ENCODE measurements at places on chromosomes 2 and 18.

DNA sequence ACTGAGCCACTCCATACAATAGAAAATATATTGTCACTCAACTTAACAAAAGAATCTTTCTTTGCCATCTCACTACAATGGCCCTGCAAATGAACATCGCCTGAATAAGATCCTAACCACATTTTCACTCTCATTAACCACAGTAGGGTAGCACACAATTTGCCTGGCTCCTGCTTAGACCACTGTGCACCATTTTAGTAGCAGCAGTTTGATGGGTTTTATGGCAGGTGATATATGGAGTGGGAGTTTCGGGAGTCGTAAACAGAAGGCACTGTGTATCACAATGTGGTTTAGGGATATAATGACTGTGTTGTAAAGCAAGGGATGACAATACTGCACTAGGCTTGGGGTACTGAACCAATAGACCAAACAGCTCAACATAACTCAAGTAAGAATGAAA lies 617.4 kb downstream of the BCL11A start:
- no peak for DNase-seq

DNA sequence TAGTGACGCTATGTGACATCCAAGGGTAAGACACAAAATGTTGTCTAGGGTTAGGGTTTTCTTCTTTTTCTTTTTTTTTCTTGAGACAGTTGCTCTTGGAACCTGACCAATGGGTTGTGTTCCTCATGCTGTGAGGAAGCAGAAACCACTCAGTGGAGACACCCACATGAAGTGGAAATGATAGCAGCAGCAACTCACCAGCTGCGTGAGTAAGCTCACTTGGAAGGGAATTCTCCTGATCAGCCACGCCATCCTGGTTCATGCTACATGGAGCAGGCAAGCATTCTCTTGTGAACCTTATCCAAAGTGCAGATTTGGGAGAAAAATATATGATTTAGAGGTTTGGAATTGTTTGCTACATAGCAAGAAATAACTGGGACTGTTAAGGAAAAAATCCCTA lies 863.7 kb downstream of the EPHA4 start:
- no peak for DNase-seq

DNA sequence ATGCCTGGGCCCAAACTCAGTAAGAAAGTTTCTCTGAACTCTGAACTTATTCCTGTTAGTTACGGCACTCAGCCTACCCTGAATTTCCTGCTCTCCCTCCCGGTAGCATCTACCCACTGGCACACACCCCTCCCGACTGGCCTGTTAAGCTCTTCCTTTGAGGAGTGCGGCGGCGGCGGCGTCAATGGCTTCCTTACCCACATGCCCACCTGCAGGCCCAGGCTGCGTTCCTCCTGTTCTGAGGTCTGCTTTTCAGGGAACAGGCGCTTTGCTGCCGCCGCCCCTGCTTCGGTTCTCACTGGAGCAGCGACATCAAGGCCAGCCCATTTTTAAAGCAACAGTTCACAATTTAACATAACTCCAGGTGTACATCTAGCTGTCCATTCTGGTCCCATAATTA lies 432.4 kb downstream of the DCDC2C start:
- DNase-seq: no peak

DNA sequence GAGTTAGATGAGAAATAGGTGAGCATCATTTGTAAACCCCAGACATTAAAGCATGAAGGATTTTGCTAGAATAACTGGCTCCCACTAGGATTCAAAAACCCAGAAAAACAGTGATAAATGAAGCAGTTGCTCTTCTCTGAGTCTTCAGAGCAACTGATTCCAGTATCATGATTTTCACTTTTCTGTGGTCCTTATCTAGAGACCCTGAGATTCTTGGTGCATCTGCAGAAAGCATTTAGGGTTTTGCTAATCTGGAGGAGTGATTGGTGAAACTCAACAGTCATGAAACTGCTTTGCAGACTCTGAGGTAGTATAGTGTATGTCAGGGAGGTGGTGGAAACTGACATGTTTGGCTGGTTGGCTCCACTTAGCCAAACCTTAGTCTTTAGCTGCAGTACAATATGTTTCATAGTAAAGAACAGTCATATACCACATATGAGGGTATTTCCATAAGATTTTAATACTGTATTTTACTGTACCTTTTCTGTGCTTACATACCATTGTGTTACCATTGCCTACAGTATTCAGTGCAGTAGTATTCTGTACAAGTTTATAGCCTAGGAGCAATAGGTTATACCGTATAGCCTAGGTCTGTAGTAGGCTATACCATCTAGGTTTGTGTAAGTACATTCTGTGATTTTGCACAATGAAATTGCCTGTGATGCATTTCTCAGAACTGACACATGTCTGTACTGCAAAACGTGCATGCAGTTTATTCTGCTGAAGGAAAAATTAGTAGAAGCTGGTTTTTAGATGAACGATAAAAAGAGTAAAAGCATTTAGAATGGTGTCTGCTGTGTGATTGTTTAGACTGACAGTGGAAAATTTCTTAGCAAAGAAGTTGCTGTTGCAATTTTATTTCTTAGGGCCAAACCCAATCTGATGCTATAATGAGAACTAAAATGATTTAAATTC lies 23.8 kb downstream of the EML4 start:
- no peak for DNase-seq

DNA sequence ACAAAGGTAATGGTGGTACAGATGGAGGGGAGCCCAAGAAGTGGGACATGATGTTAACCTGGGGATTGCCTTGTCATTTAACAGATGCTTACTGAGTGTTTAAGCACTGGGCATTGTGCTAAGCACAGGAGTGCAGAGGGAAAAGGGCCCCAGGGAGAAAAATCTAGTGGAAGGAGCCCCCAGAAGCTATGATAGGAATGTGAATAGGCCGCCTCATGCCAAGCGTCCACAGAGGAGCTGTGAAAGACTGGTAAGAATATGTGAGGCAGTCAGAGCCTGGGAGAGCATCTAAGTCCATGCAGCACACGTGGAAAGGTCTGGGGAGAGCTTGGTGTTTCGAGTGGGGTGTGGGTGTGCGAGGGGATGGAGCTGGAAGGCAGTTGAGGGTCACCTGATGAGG lies 5.5 kb downstream of the ZNF532 start:
- no peak for DNase-seq

All from HL-60 (cell line).